ENCODE measurements at places on chromosomes 11 and 22. TPM values are rescaled to one million over a fixed set of nuclear protein-coding genes. Genes with fewer than 3 reads are reported as not detected.
A peak's percentile ranks its signal among the peaks of the same experiment; 100 is the strongest.

DNA sequence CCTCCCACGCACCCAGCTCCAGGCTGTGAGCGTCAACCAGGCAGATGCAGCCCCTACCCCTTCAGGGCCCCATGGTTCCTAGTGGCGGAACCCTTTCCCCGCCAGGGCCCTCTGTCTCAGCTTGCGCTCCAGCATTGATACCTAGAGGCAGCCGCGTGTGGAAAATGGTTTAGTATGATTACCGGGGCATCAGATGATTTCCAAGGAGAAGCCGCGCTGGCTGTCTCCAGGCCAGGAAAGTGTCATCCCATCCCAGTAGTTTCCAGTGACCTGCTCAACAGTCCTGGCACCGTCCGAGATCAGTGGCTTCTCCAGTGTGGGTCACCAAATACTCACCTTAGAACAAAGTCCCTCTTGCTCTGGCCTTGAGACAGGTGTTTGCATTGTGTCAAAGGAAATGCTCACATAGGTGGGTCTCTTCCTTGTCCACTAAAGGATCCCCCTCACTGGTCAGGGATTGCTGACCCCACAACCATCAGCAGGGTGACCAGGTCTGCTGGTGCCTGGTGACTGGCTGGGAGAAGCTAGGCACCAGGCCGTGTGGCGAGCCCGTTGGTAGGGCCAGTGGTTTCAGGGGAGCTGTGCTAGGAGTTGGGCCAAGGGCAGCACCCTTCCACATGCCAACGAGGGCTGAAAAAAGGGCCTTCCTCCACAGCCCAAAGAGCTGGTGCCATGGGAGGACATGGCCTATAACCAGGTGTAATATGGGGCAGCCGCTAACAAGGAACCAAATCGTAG, 109.4 kb downstream of the MORC2 start:
- no peak for DNase-seq
- H3K4me3 ChIP-seq, result no peak overlapping the region
- H3K36me3 ChIP-seq, result no peaks in the 10 kb centered on the region

DNA sequence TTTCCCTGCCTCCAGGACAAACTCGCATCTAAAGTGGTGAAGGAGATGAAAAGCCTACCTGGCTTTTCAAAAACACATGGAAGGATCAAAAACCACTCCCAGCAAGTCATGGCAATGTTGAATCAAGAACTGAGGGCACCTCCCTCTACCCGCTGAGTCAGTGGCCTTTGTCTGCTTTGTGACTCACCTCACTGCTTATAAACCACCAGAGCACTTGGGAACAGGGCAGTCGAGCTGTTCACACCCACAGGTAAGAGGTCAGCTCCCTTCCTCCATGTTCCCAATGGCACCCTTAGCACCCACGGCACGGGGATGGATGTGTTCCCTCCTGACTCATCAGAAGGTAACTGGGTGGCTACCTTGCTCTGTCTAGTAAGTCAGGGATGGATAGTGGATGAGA, 21.7 kb downstream of the TENM4 start:
- no peak for DNase-seq
- H3K36me3 ChIP-seq, result no peaks in the 10 kb centered on the region
- H3K4me3 ChIP-seq, result no peak overlapping the region
- no peaks in the 10 kb centered on the region for H3K27me3 ChIP-seq

GRCh38 chr11:59175091-59175501, 3.2 kb downstream of the DTX4 start:
- no peak overlapping the region for H3K4me3 ChIP-seq
- no peak for DNase-seq
- peaks cover 13% of the 10 kb centered on the region for H3K27me3 ChIP-seq
- H3K4me1 ChIP-seq, result peaks cover 9% of the 10 kb centered on the region

Gene APOL6
- 38.0 TPM for total RNA-seq

Gene RFPL3
- not detected for total RNA-seq

Gene JHY
- total RNA-seq, result 1.3 TPM

DNA sequence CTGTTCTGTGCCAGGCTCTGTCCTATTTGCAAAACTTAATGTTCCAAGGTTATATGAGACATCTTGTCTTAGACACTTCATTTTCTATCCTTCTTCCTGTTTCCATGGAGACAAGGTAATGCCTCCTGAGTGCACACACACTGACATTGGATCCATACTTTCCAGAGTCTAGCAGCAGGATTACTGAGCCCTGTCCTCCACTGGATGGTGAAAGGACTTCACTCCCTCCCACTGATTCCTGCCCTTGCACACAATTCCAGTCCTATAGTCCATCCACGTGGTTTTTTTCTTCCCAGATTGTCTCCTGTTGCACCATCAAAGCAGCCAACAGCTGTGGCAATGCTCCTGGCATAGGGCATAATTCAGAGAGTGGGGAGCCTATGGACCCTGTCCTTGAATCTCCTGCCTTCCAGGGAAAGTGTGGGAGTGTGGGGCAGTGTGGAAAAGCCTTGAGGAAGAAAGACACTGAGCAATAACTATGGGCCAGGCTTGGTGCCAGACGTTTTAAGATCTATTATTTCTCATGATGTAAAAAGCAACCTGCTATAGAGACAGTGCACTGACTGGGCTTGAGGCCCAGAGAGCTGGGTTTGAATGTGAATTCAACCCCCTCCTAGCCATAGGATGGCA, 31.3 kb downstream of the SERPINH1 start:
- no peak for DNase-seq
- no peaks in the 10 kb centered on the region for H3K27me3 ChIP-seq
- no peaks in the 10 kb centered on the region for H3K36me3 ChIP-seq
- no peak overlapping the region for H3K27ac ChIP-seq
- H3K4me1 ChIP-seq, result peaks cover 6% of the 10 kb centered on the region

DNA sequence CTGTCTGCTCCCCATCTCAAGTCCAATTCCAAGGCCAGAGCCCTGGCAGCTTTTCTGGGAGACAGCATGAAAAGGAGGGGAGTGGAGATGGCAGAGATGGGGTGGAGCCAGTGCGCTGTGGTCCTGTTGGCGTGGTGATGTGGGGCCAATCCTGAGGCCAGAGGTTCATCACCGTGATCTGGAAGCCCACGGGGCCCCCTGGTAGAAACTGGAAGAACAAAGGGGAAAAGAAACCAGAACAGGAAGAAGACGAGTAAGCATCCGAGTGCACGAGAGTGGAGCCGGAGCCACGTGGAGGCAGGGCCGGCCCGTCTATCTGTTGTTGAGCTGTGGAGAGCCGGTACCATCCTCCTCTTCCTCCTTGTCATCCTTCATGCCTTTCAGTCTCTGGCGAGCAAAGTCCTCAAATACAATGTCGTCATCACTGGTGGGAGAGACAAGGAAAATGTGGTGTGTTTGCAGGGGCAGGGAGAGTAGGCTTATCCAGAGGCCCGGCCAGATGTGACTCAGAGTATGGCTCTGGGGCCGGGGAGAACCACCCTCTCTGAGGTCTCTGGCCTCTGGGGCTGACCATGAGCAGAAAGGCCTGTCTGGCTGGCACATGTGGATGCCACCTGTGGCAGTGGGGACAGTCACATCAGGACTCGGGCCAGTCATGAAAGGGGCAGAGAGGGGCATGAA, 25.4 kb downstream of the TPBGL start:
- no peak overlapping the region for H3K4me3 ChIP-seq
- H3K27me3 ChIP-seq, result no peaks in the 10 kb centered on the region
- no peaks in the 10 kb centered on the region for H3K36me3 ChIP-seq
- H3K4me1 ChIP-seq, result peaks cover 26% of the 10 kb centered on the region
- H3K27ac ChIP-seq, result peak overlapping the region; percentile 38
- DNase-seq, result no peak

GRCh38 chr11:83456075-83456474, 169.9 kb upstream of the CCDC90B start:
- H3K27ac ChIP-seq, result no peak overlapping the region
- no peaks in the 10 kb centered on the region for H3K4me1 ChIP-seq
- H3K36me3 ChIP-seq, result no peaks in the 10 kb centered on the region
- H3K4me3 ChIP-seq, result no peak overlapping the region

Gene SORL1
- total RNA-seq, result 61.1 TPM

Gene NECTIN1
- 3.8 TPM for total RNA-seq

- H3K4me1 ChIP-seq, result no peaks in the 10 kb centered on the region
- DNase-seq, result no peak
- H3K36me3 ChIP-seq, result no peaks in the 10 kb centered on the region
- no peak overlapping the region for H3K27ac ChIP-seq
Observed at GRCh38 chr22:33438273-33438672, 380.1 kb upstream of the SYN3 start.

Measured in activated CD8-positive, alpha-beta T cell treated with anti-CD3 and anti-CD28 coated beads for 36 hours (primary cell).